ENCODE measurements at places on chromosomes 11 and 22.

DNA sequence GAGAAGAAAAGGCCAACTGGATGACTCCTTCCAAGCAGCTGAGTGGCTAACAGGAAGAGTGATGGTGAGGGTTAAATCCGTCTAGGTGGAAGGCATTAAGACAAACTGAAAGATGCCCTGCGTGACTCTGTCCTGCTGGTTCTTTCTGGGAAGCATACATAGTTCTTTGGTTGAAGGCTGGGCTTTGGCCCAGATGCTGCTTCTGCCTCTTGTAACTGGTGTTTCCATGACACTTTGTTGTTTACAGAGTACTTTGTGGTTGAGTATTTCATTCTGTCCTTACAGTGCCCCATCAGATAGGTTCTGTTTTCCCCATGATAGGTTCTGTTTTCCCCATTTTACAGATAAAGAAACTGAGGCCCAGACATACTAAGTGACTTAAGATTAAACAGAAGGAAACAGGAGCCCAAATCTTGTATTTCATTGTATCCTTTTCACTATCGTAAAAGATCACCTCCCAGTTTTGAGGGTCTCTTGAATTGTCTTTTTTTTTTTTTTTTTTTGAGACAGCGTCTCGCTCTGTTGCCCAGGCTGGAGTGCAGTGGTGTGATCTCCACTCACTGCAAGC, 124.3 kb upstream of the RASSF10 start:
- DNase-seq = no peak

GRCh38 chr11:66768818-66769217, 39.8 kb upstream of the SPTBN2 start:
- no peak for DNase-seq

DNA sequence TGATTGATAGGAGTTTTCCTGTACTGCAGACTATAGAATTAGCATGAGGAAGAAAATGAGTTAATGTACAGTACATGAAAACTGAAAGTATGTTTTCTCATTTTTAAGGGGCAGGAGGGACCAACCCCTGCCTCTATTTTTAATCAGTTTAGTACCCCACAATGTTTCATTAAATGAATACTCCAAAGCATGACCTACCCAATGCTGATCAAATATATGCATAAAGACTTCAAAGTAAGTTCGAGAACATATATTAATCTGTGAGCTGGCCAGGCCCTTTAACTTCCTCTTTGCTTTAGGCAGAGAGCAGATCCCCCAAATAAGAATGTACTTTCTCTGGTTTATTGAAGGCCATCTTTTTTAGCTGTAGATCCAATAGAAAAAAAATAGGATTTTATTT, 161.0 kb downstream of the FCHSD2 start:
- DNase-seq = no peak

- DNase-seq = peak; percentile 35
Measured at GRCh38 chr11:67119585-67120391, 725 bp downstream of the KDM2A start.

- DNase-seq = peak; percentile 96
Measured at GRCh38 chr11:10307400-10308200, 2.7 kb downstream of the ADM start.

GRCh38 chr11:132032555-132032954, 662.1 kb downstream of the NTM start:
- DNase-seq = no peak

DNA sequence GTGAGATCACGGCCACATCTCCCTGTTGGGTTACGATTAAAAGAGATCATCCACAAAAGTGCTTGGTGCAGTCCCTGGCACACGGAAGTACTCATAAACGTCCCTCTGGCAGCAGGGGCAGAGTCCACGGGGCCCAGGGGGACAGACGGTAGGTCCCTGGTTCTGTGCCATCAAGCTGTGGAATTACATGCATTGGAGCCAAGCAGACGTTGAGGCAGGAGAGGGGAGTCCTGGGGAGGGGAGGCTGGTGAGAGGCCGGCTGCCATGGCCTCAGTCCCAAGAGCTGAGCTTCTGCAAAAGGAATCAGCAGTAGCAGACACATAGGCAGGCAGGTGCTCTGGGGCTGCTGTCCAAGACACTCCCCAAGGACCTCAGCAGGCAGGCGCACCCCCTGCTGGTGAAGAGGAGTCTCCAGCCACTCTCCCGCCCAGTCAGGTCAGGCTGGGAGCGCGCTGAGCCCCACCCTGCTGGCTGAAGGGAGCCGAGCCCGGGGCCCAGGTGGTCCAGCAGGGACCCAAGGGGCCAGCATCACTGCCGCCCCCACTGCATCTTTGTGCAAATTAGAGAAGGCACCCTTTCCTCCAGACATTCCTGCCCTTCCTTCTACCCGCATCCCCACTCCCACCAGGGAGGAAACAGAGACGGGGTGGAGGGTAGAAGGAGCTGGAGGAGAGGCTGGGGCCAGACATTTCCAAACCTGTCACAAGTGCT, 7.6 kb upstream of the KCTD17 start:
- peak; percentile 74 for DNase-seq

DNA sequence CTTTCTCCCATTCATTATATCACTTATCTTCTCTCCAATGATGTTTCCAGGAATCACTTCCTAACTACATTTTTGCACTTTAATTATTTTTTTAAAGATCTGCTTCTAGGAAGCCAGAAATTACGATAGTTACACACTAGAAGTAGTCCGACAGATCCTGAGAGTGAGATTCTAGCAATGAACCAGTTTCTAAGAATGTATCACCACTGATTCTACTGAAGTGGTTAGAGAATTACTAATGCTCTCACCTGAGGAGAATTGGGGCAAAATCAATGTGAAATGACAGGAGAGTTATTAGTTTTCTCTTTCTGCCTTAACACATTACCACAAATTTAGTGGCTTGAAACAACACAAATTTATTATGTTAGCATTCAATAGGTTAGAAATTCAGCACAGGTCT, 241.2 kb downstream of the CASP12 start:
- DNase-seq = no peak

- DNase-seq = no peak
Measured at GRCh38 chr11:125346179-125346530, 149.9 kb downstream of the FEZ1 start.

DNA sequence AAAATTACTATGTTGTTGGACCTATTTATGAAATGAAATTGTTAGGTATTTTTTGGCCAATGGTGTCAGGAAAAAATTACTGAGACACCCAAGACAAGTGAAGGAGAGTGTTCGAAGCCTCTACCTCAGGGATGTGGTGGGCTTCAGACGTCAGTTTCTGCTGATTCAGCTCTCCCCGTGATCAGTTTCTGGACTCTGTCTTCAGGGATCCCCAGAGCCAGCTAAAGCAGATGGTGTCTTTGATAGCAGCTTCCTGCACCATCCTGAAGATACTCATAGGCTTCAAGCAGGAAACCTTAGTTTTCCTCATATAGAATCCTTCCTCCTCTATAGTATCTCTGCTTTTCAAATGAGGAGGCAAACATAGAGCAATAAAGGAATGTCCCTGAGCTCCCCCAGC, 7.4 kb downstream of the CD248 start:
- no peak for DNase-seq

Data from activated CD8-positive, alpha-beta T cell treated with anti-CD3 and anti-CD28 coated beads for 36 hours (primary cell).